ENCODE measurements at places on chromosomes 12 and 14.

- no peak for DNase-seq
Observed at GRCh38 chr12:26790645-26790994, 42.4 kb downstream of the ITPR2 start.

DNA sequence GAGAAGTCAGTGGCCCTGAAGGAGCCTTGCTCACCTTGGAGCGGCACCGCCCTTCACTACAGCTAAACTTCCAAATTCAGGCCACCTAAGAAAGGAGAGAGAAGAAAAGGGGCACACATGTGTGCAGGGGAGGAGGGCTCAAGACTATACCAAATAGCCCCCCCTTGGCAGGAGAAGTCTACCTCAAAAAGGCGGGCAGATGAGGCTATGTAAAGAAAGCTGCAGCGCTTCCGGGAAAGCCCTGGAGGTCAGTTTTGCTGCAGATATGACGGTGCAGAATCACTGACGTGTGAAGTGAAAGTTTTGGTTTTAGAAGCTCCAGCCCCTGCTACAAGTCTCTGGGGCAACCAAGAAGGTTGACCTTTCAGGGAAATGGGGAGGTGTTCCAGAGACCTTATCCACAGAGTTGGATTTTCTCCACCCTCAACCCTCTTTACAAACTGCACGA, 48.2 kb upstream of the PNMA1 start:
- no peak for DNase-seq

DNA sequence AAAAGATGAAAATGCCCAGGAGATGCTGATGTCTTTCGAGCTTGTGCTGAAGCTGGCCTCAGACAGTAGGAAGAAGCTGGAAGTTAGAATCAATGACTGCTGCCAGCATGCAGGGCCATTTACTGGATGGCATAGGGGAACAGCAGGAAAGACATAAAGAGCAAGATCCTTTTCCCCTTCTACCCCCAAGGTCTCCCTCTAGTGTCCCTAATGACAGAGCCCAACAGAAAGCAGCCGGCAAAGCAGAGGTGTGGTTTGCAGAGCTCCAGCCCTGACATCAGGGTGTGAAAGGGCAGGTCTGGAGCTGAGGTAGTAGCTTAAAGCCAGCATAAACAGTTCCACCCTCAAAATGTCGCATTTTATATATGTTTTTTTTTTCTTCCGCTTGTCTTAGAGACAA, 1560.7 kb upstream of the TMEM132C start:
- no peak for DNase-seq

- no peak for DNase-seq
Observed at GRCh38 chr12:57103856-57104255, 7.3 kb downstream of the STAT6 start.

DNA sequence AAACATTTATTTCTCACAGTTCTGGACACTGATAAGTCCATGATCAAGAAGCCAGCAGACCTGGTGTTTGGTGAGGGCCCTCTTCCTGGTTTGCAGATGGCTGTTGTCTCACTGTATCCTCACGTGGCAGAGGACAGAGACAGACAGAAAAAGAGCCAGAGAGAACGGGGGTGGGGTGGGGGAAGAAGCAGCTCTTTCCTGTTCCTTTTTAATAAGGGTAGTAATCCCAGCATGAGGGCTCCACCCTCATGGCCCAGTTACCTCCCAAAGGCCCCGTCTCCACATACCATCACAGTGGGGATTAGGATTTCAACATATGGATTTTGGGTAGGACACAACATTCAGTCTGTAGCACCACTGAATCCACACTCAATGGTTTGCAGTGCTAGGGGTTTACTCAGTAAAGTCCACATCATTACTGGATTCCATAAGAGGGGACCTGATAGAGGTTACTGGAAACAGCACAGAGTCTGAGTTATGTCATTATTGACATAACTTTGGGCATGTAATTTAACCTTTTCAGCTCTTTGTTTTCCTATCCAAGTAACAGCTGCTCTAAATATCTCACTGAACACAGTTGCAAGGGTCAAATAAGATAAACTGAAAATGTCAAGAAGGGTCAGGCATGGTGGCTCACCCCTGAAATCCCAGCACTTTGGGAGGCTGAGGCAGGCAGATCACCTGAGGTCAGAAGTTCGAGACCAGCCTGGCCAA, 53.2 kb downstream of the RPAP3 start:
- DNase-seq = no peak

- no peak for DNase-seq
Observed at GRCh38 chr12:15050659-15051058, 77.8 kb downstream of the PDE6H start.

GRCh38 chr14:34362641-34363251, 99.3 kb downstream of the SPTSSA start:
- DNase-seq = no peak

GRCh38 chr14:103329401-103330347, 4.4 kb upstream of the EIF5 start:
- no peak for DNase-seq

GRCh38 chr12:49990273-49990672, 17.5 kb downstream of the AQP6 start:
- no peak for DNase-seq

GRCh38 chr12:19739195-19739776, 300.0 kb downstream of the AEBP2 start:
- DNase-seq = peak; percentile 14

- DNase-seq = no peak
Observed at GRCh38 chr12:75545636-75546035, 34.2 kb upstream of the KRR1 start.

GRCh38 chr14:69643430-69644200, 32.2 kb downstream of the SUSD6 start:
- peak; percentile 87 for DNase-seq

GRCh38 chr12:60100160-60100559, 504.3 kb downstream of the SLC16A7 start:
- no peak for DNase-seq

DNA sequence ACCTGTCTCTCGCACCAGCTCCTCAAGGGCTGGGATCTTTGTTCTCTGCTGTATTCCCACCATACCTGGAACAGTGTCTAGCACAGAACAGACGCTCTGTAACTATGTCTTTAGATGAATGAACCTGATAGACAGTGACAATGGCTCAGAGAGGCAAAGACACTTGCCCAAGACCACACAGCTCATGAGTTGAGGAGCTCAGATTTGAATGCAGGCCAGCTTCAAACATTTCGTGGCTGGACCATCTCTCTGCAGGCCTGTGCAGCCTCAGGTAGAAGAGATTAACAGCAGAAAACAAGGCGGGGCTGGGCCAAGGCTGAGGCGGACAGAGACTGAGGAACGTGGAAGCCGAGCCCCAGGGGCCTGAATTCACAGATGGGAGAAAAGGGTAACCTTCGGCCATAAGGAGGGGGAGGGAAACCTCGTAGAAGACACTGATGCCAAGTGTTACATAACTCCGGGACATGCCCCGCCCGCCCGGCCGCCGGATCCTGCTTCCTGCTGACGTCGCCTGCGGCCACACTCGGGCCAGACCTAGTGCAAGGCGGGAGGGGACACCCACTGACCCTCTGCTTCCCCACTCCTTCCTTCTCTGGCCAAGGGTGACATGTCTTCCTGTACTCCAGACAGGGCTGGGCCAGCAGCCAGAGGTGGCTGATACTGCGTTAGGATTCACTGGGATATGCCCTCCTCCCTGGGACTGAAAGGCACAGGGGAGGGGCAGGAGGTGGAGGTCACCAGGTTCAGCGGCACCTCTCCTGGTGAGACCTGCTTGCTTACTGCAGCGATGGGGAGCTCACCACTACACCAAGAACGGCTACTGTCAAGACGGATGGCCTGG, 86.8 kb downstream of the RFLNA start:
- DNase-seq = no peak

DNA sequence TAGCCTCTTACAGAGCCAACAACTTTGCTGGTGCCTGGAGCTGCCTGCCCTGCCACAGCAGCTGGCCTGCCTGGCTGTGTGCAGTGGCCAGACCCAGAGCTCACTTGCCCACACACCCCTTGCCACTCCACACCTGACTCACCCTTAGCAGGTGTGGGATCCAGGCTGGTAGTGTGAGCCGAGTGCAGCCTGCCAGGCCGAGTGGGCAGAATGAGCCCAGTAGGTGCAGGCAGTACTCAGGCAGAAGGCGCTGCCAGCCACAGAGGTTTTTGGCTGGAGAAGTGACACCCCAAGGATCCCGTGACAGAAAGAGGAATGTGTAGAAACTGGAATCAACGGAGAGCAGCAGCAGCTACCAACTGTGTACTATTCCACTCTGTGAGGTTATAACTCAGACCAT, 29.8 kb upstream of the PYGL start:
- no peak for DNase-seq

DNA sequence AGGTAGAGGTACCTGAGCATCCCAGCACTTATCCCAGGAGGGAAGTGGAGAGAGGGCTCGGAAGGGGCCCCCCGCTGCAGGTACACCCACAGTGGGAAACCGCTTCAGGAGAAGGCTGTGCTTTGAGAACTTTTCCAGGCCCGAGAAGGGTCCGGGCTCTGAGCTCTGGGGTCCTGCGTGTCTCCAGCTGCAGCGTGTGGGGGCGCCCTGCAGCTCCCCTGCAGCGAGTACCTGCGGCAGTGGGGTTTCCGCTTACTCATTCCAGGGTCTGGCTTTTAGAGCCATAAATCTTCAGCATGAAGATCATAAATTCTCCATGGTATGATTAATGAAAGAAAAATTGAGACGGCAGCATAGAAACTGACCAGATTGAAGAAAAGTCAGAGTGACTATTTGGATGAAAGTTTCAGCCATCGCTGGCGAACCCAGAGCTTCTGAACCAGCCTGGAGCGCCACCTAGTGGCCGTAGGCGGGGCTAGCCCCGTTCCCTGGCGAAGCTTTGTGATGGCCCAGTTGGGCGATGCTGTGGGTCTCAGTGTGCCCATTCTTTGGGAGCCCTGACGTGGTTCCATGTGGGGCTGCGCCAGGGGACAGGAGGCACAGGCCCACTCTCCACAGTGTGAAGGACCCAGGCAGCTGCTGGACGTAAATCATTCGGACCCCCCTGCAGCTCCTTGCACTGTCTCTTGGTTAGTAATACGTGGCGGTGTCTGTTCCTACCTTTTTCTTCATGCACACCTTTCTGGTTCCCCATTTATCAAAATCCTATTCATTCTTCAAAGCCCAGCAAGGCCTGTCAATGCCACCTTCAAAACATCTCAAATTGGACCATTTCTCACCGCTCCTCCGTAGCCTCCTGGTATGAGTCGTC, 198.2 kb downstream of the TSPAN9 start:
- DNase-seq = no peak

- DNase-seq = no peak
Observed at GRCh38 chr14:96847451-96847850, 50.3 kb downstream of the VRK1 start.

GRCh38 chr12:102568276-102568675, 87.9 kb upstream of the IGF1 start:
- DNase-seq = no peak

GRCh38 chr14:23406244-23406643, 1.8 kb downstream of the MYH6 start:
- DNase-seq = no peak

DNA sequence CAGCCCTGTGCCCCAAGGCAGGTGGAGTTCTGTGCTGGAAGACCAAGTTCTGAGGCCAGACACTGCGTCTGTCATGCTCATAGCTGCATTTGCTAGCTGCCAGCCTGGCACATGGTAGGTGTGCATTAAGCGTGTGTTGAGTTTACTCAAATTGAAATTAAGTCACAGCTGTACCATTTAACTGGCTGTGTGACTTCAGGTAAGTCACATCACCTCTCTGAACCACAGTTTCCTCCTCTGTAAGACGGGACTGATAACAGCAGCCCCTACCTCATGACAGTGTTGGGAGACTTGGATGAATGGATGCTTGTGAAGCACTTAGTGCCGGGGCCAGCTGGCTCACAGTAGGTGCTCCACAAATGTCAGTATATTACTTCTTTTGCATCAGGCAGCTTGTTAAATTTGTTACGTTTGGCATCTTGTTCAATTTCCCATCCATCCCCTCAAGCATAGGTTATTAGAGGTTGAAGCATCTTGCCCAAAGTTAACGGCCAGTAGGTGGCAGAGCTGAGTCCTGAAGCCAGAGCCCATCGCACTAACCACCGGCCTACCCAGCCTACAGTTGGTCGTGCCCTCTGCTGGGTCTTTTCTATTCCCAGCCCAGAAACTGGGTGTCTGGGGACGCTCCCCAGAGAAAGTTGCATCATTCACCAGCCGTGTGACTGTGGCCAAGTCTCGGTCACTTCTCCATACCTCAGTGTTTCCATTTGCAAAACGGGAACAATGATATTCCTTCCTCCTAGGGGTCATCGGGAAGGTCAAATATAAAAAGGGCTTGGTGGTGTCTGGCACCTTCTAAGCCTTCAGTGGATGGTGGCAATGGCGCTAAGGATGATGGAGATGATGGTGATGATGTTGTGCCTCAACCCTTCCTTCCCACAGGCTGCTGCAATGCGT, 4.5 kb downstream of the DAO start:
- no peak for DNase-seq

GRCh38 chr12:132658149-132658894, 28.8 kb downstream of the POLE start:
- DNase-seq = no peak

DNA sequence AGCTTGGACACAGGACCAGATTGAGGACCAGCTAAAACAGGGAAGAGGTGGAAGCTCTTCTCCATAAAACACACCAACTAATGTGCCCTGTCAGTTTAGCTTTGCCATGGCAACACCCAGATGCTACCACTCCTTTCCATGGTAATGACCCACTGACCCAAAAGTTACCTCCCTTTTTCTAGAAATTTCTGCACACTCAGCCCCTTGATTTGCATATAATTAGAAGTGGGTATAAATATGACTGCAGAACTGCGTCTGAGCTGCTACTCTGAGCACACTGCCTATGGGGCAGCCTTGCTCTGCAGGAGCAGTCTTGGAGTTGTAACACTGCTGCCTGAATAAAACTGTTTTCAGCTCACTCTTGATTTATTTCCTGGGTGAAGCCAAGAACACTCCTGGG, 3.2 kb upstream of the TDG start:
- no peak for DNase-seq

Data from kidney epithelial cell (primary cell).